ENCODE measurements at places on chromosomes 3 and 15.

DNA sequence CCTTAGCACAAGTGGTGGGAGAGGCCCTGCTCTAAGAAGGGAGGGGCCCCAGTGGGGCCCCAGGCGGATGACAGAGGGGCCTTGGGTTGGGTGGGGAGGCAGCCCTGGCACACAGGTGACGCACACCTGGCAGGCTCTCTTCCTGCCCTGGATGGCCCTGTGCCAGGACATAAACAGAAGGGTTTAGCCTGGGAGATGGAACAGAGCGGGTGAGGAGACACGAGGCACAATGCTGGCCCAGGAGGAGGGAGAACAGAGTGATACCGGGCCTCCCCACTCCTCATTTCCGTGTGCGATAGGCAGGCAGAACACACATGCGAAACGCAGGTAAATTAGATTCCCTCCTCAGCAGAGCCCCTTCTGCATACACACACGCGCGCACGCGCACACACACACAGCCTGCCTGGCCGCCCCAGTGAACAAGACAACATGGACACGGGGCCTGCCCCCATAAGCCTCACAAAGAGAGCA is 39.8 kb downstream of the IDH2 start:
- DNase-seq, result no peak

- no peak for DNase-seq
These were observed 78.3 kb downstream of the NAALADL2 start for GRCh38 chr3:174937478-174937877.

GRCh38 chr3:161336661-161337060 is 34.7 kb downstream of the SPTSSB start:
- no peak for DNase-seq

GRCh38 chr15:92770641-92771040 is 115.1 kb upstream of the FAM174B start:
- DNase-seq, result no peak

DNA sequence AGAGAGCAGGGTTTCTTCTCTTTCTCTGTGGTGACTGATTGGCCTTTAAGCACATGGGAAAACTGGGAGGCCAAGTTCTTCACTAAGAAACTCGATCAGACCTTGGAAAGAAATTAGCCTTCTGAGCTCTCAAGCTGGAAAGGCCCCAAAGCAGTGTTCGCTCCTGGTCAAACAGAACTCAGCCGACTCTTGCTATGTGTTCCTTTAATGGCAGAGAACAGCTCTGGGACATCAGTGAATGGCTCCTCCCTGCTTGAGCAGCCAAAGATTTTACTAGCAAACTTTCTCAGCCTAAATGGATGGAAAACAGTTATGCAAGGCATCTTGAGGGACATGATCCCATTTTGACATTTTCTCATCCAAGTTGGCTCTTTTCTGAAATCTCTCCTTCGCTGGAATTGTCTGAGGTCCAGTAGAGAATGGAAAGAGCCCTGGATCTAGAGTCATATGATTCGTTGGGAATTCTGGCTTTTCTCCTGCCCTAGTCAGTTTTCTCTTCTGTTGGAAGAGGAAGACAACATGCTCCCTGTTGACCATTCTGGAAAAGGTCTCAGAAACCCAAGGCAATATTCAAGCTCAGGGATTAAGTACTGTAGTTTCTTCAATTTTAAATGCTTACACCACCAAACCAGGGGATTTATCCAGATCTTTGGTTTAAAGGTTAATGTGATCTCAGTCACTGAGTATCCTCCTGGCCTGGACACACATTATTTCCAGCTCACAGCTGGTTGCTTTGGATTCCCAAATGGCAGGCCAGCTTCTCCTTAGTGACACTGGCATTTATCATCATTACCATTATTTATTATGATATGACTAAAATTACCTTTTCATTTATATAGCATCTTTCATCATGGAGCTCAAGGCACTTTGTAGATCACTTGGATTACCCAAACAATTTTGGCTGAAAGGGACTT is 319.6 kb downstream of the AGBL1 start:
- no peak for DNase-seq

GRCh38 chr15:69039516-69040225 is 25.2 kb downstream of the NOX5 start:
- no peak for DNase-seq

DNA sequence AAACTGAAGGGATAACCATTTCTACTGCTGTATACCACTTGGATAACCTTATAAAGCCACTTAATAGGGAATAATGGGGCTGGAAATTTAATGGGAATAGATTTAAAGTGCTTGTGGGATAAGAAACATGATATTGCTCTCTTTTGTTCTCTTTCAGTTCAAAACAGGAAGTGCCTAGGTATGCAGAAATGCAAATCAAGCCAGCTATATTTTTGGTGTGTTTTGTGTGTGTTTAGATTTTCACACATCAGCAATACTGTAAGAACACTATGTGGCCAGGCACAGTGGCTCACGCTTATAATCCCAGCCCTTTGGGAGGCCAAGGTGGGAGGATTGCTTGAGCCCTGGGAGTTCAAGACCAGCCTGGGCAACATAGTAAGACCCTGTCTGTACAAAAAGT is 442.3 kb upstream of the TPRG1 start:
- peak; percentile 12 for DNase-seq

GRCh38 chr3:19427422-19428149 is 279.3 kb downstream of the KCNH8 start:
- DNase-seq, result no peak

DNA sequence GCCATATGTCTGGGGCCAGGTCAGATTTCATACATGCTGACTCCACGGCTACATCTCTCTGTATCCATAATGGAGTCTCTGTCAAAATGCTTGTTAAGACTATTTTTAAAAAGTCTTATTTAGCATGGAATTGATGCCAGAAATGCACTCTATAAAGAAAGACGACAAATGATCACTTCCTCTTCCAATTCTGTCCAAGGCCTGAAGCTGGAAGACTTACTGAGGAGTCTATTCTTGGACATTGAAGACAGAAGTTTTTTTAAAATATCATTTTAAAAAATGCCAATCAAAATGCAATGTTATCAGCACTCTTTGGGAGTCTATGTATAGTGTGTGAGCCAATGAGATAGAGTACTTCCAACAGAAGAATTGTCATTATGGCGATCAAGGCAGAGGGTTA is 27.9 kb upstream of the NMNAT3 start:
- DNase-seq, result no peak

DNA sequence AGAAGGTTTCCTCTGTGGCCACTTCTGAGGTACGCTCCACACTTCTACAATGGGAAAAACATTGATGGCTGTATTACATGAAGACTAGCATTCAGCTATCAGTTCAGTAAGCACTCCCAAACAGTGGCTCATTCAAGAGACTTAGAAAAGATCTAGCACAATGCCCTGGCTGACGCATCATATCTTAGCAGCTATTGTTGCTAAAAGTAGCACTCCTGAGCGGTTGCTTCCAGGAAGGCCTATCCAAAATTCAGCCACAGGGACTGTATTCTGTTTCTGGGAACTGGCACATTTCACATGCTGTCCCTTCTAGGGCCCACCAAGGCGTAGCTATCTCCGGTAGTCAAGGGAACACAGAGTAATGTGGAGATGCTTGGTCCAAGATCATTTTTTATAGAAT is 21.2 kb upstream of the SPRED1 start:
- DNase-seq, result no peak

DNA sequence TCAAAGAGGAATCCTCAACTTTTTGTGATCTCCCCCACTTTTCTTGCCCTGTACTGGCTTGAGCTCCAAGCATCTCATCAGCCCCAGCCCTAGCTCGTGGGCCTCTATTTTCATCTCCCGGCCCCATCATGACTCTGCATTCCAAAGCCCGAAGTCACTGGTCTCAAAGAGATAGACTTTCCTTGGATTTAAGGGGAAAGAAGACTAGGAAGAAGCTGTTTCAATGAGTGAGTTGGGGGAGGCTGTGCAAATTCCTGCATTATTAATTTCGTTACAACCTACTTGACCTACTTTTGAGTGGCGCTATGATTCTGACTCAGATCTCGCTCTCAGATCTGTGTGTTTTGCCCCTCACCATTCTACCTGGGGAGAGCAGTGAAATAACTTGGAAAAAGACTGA is 266.6 kb upstream of the TBL1XR1 start:
- DNase-seq, result no peak

DNA sequence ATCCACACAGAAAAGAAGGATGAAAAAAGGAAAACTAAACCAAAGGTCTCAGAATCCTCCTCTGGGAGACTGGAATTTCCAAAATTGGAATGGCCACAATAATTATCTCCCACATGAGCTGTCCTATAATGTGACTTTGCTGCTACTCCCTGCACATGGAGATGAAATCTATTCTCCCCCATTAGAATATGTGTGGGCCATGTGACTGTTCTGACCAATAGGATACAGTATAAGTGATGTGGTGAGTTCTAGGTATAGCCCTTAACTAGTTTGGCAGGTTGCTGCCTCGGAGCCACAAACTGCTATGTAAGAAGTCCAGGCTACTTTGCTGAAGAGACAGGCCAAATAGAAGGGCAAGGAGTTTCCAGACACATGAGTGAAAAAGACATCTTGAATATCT is 5.2 kb downstream of the TRIM59 start:
- DNase-seq, result peak; percentile 42

GRCh38 chr3:145427355-145427754 is 733.6 kb downstream of the PLOD2 start:
- DNase-seq, result no peak

- no peak for DNase-seq
These were observed 31.6 kb downstream of the SLC24A1 start for GRCh38 chr15:65653341-65653740.

DNA sequence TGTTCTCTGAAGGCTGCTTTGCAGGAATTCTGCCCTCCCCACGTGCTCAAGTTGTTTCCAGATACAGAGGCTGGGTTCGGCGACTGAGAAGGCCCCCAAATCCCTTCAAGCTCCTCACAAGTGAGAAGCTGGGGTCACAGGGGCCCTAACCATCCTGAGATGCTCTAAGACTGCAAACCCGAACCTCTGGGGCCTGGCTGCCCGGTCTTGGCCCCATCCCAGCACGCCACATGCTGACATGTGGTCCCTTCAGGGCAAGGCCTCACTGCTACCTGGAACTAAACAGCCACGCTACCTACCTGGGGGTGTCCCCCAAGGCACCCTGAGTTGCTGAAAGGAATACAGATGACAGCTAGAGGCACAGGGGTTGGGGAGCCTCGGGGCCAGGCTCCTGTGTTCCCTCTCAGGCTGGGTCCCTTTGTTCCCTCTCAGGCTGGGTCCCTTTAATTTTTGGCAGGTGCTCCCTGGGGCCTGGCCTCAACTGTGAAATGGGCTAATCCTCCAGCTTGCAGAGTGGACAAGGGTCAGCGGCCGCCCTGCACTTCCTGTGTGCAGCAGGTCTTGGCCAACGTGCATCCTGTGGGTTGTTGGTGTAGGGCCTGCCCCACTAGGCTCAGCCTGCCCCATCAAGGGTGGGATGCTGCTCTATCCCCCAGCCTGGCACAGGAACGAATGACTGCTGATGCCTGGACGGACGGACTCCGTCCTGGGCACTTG is 32.5 kb downstream of the KLHL25 start:
- DNase-seq, result no peak

DNA sequence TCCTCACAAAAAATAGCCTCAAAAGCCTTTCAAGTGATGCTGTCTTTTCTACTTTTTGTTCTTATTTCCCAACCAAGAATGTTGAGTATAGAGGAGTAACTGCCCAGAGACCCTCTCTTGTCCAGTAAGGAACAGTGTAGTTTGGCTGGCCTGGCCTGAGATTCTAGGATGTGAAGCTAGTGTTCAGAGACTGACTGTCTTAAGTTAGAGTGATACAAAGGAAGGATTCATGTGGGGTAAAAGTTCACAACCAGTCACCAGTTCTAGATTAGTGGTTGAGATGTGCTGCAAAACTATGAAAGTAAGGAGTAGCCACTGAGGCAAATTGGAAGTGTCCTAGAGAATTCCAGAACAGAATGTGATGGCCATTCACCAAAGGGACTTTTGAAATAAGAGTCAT is 49.1 kb downstream of the RSRC1 start:
- DNase-seq, result no peak

GRCh38 chr3:30232142-30232541 is 374.3 kb upstream of the TGFBR2 start:
- no peak for DNase-seq

GRCh38 chr3:160451602-160452001 is 2.0 kb upstream of the TRIM59 start:
- no peak for DNase-seq

GRCh38 chr3:31768479-31769125 is 212.5 kb downstream of the OSBPL10 start:
- peak; percentile 47 for DNase-seq

GRCh38 chr3:10546181-10546624 is 40.8 kb upstream of the ATP2B2 start:
- no peak for DNase-seq

- peak; percentile 11 for DNase-seq
These were observed 278.3 kb downstream of the FGF12 start for GRCh38 chr3:192449036-192449435.

- no peak for DNase-seq
These were observed 25.0 kb downstream of the TCAIM start for GRCh38 chr3:44363591-44363990.

- DNase-seq, result no peak
These were observed 128.0 kb downstream of the RBPMS2 start for GRCh38 chr15:64647367-64647766.

DNA sequence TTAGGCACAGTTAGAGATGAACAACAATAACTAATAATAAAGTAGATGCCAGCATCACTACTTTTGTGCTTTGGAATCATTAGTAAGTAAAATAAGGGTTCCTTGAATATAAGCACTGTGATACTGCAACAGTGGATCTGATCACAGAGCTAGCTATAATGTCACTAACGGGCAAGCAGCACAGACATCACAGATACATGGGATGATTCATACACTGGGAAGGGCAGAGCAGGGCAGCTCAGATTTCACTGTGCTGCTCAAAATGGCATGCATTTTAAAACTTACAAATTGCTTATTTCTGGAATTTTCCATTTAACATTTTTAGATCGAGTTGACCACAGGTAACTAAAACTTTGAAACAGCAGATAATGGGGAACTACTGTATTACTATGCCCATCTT is 476.6 kb downstream of the FHIT start:
- DNase-seq, result no peak

GRCh38 chr3:147157631-147158030 is 248.7 kb downstream of the ZIC4 start:
- peak; percentile 29 for DNase-seq

- no peak for DNase-seq
These were observed 533.0 kb upstream of the SEMA6D start for GRCh38 chr15:47184003-47184907.

DNA sequence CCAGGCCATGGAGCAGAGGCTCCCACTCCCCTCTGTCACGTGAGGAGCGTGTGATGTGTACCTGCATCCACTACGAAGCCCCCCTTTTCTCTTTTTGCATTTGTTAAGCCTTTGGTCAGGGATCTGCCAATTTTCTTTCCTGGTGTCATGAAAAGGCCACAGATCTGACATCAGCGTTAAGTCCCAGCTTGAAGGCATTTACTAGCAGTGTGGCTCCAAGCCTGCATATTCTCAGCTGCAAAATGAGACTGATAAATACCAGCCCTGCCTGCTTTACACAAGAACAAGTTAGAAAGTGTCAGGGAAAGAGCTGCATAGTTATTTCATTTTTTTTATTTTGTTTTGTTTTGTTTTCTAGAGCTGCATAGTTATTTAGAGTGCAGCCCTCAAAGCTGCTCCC is 2.3 kb upstream of the ANKRD63 start:
- DNase-seq, result no peak

GRCh38 chr3:171485338-171485737 is 25.1 kb upstream of the TNIK start:
- no peak for DNase-seq

- no peak for DNase-seq
These were observed 24.8 kb upstream of the ATG7 start for GRCh38 chr3:11247362-11247761.

GRCh38 chr3:87361956-87362355 is 85.6 kb upstream of the POU1F1 start:
- DNase-seq, result no peak

GRCh38 chr3:186171521-186171920 is 62.6 kb upstream of the ETV5 start:
- DNase-seq, result no peak
